ENCODE measurements at places on chromosomes 12 and 14.

DNA sequence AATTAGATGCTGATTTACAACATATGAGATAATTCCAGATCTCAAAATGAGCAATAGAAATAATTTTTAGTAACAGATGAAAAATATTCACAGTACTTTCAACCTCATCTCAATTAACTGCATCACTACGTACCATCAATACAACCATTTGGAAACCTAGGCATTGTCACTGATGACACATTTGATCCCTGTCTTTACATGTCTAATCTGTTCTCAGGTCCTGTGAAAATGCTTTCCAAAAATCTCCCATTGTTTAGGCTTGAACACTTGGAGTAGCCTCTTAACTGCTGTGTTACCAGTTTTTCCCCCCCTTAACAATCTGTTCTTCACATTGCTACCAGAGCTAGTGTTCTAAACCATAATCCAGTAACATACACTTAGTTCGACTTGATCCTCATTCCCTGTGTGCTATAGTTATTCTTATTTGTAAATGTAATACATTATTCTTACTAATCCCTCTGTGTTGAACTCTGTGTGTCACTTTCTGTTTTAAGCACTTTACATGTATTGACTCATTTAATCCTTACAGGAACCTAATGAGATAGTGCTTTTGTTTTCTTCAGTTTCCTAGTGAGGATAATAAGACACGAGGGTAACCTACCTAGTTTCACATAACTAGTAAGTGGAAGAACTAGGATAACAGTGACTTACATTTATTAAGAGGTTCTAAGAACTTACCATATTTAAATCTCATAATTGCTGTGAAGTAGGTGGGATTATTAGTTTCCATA lies 41.7 kb downstream of the LARP4 start:
- no peak for DNase-seq

DNA sequence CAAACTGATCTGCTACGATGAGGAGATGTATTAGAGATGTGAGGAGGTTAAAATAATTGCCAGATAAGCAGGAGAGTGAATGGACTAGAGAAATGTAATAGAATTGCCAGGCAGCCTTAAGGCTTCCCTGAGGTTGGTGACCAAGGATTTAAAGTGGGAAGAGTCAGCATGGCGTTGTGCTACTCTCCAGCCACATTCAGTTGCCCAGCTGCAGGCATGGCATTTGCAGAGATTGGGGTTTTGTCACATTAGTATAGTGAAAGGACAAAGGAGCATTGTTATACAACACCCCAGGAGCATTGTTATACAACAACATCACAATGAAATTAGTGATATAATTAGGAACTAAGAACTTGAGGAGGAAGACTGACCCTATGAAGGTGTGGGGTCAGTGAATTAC lies 31.7 kb downstream of the MARK3 start:
- DNase-seq = peak; percentile 90

DNA sequence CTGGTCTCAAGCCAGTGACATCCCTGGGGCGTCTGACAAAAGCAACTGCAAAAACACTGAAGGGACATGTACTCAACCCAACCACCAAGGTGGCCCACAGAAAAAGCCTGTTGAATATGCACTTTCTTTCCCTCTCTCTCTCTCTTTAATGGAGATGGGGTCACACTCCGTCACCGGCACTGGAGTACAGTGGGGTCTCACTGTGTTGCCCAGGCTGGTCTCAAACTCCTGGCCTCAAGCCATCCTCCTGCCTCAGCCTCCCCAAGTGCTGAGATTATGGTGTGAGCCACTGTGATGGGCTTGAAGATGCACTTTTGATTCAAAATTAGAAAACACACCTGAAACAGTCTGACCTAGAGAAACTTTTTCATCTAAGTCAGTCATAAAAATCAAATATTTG lies 7.2 kb upstream of the CD27 start:
- DNase-seq = no peak

GRCh38 chr12:8692573-8692972 lies 5.2 kb upstream of the RIMKLB start:
- DNase-seq = peak; percentile 86

- DNase-seq = no peak
Observed at GRCh38 chr12:6787309-6787708, 2.0 kb upstream of the CD4 start.

GRCh38 chr14:103613517-103613916 lies 15.5 kb upstream of the KLC1 start:
- no peak for DNase-seq

DNA sequence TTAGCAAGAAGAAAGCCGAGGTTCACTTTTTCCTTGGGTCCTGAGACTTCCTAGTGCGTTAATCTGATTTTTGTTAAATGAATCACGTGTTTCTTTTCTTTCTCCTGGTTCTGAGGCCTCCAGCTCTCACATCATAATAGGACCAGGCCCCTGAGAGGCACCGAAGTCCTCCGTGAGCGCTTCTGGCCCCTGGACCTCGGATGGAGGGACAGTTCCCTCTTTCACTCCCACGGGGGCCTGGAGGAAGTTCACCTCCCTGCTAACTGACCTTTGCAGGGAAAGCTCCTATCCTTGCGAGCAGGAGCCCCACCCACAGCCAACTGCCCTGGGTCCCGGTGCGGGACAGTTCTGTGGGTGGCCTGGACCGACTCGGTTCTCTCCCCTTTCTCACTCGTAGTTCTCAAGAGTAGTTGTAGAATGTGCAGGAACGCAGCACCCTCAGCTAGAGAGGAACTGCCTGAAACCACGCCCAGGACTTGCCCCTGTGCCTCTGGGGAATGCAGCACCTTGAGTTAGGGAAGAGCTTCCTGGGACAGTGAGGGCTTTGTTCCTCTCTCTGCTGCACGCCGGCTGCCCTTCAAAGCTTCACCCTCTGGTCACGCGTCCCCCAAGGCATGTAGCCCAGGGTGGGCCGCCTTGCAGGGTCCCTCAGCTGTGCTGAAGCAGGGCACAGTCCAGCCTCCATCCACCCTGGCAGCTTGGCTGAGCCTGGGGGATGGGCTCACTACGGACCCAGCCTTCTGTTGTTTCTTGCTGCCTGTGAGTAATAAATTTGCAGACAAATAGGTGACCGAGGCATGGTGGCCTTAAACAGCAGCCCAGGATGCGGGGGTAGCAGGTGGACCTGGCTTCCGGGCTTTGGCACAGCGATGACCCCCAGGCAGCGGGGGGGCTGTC lies 264.6 kb downstream of the ADGRD1 start:
- no peak for DNase-seq

All from pons (tissue), 1 donor.